ENCODE measurements at places on chromosomes 2 and 18.

DNA sequence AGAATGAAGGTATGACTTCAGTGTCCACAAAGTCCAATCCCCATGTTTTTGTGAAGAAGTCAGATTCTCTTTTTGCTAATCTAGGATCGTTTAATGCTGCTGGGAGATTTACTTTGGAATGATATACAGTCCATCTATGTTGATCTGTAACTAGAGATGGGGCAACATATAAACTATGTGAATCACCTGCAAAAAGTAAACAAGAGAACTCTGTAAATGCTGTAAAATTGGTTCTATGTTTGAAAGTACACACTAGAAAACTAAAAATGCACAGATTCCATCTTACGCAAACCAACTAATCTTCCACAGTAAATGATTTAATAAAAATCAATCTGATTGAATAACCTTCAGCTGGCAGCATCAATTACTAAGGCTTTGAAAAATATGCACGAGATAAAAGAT, 37.5 kb downstream of the VPS54 start:
- no peak for DNase-seq

DNA sequence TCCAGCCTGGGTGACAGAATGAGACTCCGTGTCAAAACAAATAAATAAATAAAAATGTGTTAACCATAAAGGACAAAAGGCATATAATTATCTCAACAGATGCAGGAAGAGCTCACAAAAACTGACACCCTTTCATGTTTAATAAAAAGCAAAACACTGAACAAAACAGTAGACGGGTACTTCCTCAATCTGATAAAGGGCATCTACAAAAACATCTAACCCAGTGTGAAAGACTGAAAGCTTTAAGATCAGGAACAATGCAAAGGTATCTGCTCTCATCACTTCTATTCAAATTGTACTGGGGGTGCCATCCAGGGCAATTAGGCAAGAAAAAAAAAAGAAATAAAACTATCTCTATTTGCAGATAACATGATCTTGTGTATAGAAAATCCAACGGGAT, 11.7 kb upstream of the NCL start:
- no peak for DNase-seq

GRCh38 chr2:108968619-108969018, 20.4 kb downstream of the EDAR start:
- no peak for DNase-seq

DNA sequence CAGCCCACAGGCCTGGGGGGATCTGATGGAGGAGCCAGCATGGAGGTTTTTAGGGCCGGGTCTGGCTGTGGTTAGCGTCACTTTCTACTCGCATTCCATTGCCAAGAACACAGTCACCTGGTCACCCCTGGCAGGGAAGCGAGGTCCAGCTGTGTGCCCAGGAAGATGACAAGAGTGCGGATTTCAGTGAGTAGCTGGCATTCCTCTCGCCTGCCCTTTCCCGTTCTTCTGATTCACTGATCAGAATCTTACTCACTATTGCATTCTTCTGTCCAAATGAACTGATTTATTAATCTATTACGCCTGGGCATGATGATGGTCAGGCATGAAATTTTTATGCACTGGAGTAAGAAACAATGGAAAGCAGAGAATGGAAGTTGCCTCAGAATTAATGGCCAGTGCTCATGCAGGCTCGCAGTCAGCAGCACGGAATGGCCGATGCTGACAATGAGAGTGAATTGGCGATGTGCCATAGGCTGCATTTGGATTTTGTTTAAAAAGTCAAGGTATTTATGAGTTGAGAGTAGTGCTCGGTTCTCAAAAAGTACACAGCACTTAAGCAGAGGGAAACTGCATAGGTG, 76.4 kb upstream of the MGAT5 start:
- DNase-seq: no peak

GRCh38 chr2:2848198-2848597, 517.1 kb upstream of the MYT1L start:
- DNase-seq: no peak

DNA sequence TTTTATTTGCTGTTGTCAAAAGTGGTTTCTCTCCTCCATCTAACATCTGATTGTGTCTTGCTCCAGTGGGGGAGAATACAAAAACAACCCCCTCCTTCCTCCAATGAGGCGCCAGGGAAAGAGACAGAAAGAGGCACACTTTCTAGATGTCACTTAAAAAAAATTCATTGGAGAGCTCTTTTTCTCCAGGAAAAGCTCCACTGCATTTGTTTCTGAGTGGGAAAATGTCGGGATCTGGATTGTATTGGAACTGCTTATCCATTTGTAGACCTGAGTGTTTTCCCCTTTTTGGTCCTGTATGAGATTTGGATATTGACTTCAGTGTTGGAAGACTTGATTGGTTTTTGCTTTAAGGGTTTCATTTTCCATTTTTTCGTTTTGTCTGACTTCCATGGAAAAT, 995 bp downstream of the MBD5 start:
- DNase-seq: no peak

- no peak for DNase-seq
Measured at GRCh38 chr2:212816267-212816666, 277.7 kb upstream of the ERBB4 start.

DNA sequence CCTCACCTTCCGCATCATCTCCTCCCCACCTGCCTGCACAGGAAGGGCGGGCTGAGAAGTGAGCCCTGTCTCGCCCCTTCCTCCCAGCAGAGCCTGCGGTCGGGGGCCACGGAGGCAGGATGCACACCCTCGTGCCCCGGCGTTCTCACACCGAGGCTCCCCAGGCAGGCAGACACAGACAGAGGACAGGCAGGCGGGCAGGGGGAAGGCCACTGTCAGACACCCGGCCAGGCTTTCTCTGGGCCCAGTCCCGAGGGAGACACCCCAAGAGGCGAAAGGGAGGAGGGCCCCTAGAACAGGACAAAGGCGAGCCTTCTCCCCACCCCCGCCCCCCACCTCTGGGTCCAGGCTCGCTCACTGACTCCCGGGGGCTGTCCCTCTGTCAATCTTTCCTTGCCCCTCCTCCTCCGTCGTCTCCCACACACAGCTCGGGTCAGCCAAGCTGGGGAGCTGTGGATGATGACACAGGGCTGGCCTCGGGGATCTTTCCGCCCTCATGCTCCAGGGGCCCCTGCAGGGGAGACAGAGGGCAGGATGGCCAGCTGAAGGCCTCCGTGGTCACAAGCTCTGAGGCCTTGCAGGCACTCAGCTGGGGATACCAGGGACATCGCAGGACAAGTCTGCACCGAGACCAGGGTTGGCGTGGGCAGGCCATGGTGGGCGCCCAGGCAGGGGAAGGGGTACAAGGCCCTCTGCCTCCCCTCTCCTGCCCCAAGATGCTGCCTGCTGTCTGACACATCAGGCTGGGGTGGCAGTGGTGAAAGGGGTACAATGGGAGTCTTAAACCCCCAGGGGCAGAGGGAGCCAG, 24.9 kb downstream of the BIN1 start:
- DNase-seq: peak; percentile 61

- DNase-seq: no peak
Measured at GRCh38 chr18:31821545-31822171, 61.0 kb upstream of the SLC25A52 start.

DNA sequence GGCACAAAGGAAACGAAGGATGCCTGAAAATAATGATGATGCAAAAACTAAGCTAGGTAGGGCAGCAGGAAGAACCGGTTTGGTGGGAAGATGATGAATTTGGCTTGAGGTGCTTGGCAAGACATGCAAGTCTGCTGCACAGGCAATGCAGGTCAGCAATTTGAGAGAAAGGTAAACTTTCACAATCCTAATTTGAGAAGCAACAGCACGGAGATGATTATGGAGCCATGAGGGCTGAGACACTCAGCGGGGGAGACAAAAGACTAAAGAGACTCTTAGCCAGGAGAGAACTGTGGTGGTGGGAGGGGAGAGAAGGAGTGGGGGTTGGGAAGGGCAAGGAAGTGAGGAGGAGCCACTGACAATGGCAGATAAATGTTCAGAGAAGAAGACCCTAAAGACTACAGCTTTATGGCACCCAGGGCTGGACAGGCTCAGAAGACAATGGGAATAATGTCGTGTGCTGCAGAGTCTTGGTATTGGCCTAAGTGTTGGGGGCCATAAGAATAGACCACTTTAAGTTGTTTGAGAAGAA, 19.4 kb upstream of the RNF149 start:
- no peak for DNase-seq
